ENCODE measurements at places on chromosomes 13 and 19.

GRCh38 chr19:2795827-2796658 is 10.7 kb downstream of the THOP1 start:
- no peak for DNase-seq

DNA sequence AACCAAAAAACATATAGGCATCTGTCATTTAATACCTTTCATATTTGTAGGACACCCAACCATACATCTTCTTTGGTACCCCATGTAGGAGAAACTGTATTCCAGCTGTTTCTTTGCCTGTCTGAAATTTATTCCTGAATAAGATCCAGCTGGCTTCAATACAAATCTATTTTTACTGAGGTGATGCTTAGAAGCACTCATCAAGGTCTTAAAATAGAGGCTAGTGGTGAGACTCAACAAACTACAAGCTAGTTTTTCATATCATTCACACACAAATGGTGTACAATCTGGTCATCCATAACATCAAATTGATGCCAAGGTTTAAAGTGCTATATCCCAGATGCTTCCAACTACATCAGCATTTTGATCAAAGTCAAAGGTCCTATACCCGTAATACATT is 1071.3 kb upstream of the MIR17HG start:
- no peak for DNase-seq

DNA sequence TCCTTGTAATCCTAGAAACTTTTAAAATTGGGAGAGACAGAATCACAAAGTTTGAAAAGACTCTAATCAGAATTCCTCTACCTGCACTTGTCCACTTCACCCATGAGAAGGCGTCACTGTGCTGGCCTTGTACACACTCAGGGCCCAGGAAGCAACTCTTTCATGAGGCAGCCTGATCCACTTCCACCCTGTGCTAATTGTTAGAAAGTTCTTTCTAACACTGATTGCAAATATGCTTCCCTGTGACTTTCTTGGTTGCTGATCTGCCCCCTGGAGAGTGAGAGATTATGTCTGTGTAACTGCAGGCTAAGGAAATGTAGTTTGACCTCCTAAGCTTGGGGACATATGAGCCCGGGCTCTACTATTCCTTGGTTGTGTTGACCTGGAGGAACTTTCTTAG is 494.6 kb downstream of the MYO16 start:
- DNase-seq: no peak

- DNase-seq: no peak
Observed at GRCh38 chr19:1081301-1082164, 13.6 kb downstream of the POLR2E start.

DNA sequence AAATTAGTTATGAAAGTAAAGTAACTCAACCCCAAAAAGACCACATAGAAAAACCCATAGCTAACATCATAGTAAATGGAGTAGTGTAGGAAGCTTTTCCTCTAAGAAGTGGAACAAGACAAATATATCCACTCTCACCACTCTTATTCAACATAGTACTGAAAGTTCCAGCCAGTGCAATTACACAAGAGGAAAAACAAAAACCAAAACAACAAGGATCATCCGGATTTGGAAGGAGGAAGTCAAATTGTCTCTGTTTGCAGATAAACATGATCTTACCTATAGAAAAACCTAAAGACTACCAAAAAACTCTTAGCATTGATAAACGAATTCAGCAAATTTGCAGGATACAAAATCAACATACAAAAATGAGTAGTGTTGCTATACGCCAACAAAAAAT is 8.5 kb upstream of the SIGLEC8 start:
- no peak for DNase-seq

DNA sequence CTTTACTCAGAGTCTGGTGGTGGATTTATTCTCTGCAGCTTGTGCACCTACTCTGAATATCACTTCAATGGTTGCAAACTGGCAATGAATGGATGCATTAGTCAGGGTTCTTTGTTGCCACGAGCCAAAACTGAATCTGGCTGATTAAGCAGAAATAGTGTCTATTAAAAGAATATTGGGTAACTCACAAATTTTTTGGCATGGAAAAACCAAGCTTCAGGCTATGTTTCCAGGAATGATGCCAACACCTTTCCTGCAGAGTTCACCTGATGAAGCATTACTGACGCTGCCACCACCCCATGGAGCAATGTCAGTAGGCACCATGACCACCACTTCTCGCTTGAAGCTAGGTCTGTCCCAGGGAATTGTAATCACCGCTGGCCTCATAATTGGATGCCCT is 597.8 kb upstream of the SLC10A2 start:
- no peak for DNase-seq

- DNase-seq: no peak
Observed at GRCh38 chr19:33472691-33473652, 48.6 kb downstream of the PEPD start.

- DNase-seq: no peak
Observed at GRCh38 chr19:46076951-46077814, 36.4 kb upstream of the IGFL4 start.

DNA sequence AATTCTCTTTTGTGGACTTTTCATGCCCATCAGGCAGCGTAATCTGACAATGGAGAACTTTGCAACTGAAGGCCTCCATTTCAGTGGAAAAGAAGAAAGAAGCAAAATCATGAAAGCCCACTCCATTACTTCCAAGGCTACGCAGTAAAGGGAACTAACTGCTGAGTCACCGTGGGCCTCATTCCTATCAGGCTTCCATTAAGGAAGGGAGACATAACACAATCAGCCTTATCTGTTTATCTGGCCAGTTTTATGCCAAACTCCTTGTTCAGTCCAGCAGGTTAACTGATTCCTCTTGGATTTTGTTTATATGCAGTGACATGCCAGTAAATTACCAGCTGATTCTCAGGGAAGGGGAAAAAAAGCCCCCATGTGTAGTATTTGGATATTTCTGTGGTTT is 56.8 kb upstream of the KATNAL1 start:
- no peak for DNase-seq

- no peak for DNase-seq
Observed at GRCh38 chr13:60689076-60689475, 292.1 kb downstream of the TDRD3 start.

DNA sequence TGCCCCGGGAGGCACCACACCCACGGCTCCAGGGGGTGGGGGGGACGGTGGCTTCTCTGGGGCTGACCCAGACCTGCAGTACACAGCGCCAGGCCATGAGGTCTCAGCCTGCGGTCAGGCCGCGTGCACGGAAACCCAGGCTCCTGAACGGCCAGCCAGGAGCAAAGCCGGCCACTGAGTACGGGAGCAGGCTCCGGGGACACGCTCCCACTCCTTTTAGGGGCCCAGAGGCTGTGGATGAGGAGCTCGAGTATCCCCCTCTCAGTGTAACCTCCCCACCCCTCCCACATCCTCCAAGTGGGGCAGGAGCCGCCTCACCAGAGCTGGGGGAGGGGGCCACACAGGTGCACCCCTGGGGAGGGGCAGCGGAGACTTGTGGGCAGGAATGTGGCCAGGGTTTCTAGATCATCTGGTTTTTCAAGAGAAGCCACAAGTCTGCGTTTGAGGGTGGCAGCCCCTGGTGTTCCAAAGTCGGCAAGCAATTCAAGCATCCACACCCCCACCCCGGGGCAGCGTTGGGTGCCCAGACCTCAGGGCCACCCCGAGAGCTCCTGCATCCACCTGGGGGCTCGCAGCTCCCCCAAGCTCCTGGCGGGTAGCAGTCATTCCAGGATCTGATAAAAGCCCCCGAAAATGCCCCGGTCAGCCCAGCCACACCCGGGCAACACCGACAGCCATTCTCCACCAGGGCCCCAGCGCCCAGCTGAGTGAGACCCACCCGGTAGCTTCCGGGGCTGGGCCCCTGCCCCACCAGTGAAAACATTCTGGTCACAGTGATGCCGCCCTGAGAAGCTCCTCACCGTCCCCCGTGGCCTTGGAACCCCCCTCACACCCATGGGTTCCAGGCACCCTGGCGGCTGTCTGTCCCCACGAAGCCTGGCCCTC is 6.1 kb downstream of the SBNO2 start:
- no peak for DNase-seq

DNA sequence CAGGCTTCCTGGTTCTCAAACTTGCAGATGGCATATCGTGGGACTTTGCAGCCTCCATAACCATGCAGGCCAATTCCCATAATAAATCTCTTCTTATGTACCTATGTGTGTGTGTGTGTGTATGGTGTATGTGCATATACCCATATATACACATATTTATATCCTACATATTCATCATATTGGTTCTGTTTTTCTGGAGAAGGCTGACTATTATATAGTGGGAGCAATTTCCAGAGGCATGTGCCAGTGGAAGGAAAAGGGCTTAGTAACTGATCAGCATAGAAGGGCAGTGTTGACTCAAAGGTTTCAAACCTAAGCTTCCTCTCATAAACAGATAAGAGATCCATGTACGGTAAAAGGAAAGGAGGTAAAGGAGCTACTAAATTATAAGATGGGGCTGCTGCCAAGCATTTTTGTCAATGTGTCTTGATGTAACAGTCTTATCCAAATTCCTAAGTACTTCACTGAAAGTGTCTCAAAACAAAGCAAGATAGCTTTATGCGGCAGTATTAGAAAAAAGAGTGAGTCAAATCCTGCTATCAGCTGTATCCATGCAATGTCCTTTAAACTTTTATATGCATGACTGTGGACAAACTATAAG is 432.1 kb downstream of the TBC1D4 start:
- no peak for DNase-seq

DNA sequence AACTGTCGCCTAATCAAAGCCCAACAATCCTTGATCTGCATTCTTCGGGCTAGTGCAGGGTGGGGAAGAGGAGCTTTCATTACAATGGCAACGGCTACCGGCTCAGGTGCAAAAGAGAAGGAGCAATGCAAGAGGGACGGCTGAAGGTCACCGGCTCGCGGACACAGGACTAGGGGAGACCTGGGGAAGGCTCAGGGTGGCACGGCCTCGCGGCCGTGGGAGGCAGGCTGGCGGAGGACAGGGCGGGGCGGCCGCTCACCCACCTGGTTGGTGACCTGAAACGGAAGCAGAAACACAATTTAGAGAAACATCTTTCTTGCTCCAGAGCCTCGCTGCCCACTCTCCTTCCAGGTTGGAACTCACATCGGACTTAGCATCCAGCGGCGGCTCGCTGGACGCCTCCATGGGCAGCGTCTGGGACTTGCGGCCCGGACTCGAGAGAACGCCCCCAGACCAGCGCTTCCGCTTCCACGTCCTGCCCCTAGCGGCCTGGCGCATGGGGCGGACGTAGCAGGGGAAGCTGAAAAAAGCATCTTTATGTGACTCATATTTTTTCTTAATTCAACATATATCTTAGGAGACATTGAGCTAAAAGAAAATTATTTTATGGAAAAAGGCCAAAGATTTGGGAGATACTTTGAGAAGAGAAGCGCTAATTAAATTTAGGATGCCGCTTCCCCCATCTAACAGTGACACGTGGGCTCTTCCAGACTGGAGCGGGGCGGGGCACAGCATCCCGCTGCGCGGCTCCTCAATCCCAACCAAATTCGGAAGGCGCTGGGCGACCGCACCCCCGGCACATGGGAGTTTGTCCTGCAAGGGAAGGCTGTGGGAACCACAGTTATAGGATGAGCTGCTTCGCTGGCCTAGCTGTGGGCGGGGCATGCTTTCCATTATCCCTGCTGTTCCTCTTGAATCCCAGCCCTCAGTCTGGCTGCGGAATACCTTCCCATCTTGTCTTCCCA is at the start of gene COMMD6:
Gene COMMD6, minus strand, starts transcription at position 441 of the 965 bp plus-strand sequence. Its CDS starts 36 bp downstream, at position 405.
- peak; percentile 60 for DNase-seq

DNA sequence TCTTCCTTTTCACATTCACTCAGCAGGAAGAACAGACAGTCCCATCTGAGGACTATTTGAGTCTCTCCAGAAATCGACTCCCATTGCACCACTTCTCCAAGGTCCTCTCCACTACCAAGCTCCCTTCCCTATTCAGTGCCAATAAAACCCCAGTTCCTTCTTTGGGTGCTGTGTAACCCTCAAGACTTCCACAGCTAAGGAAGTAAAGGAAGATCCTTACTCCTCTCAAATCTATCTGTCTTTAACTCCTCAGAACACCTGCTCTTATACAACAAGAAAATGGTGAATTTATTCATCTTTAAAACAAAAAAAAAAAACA is 29.2 kb upstream of the TM9SF2 start:
- DNase-seq: no peak

DNA sequence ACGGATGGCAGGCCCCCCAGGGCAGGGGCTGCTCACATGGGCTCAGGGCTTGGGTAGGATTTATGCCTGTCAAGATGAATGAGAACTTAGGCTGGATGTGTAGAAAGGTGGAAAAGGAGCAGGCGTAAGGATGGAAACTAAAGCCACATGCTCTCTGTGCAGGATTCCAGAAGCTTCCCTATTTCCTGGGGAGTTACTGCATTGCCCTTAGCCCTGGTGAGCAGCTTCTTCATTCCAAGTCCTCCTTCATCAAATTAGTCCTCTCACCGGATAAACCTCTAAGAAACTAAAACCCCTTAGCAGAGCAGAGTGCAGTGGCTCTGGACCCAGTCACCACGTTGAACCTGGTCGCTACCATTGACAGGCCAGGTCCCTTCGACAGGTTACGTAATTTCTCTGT is 7.4 kb downstream of the ATP12A start:
- DNase-seq: no peak

- DNase-seq: no peak
Observed at GRCh38 chr13:113367020-113367560, 3.2 kb upstream of the GRTP1 start.

GRCh38 chr13:66359910-66360552 is 870.1 kb downstream of the PCDH9 start:
- no peak for DNase-seq

- peak; percentile 87 for DNase-seq
Observed at GRCh38 chr19:14366529-14366928, 14.7 kb upstream of the ADGRE5 start.

GRCh38 chr19:4909156-4909896 is at the start of gene UHRF1:
UHRF1 (plus strand) TSS chr19:4909501; CDS start chr19:4910886, 1,385 bp downstream.
- DNase-seq: no peak

GRCh38 chr19:4676955-4677731 is 7.0 kb upstream of the MYDGF start:
- no peak for DNase-seq

- DNase-seq: peak; percentile 60
Observed at GRCh38 chr13:26011996-26012821, 39.6 kb downstream of the SHISA2 start.

DNA sequence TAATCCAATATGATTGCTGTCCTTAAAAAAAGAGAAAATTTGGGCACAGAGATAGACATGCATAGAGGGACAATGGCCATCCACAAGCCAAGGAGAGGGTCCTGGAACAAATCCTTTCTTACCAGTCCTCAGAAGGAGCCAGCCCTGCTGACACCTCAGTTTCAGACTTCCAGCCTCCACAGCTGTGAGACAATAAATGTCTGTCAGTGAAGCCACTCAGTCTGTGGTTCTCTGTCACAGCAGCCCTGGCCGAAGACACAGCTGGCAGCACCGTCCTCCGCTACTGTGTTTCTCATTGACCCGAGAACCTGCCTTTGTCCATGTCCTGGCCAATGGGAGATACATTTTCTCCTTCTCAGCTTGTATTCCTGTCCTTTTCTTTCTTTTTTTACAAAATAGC is 207.9 kb downstream of the TM9SF2 start:
- DNase-seq: no peak

GRCh38 chr19:10011974-10012373 is 1.3 kb upstream of the RDH8 start:
- DNase-seq: no peak

All from activated gamma-delta T cell treated with Interleukin-2 at 50 U/mL for 16 hours (primary cell).